HS-5 (cell line): ENCODE measurements at places on chromosomes 6 and 20.
A peak's percentile ranks its signal among the peaks of the same experiment; 100 is the strongest.

DNA sequence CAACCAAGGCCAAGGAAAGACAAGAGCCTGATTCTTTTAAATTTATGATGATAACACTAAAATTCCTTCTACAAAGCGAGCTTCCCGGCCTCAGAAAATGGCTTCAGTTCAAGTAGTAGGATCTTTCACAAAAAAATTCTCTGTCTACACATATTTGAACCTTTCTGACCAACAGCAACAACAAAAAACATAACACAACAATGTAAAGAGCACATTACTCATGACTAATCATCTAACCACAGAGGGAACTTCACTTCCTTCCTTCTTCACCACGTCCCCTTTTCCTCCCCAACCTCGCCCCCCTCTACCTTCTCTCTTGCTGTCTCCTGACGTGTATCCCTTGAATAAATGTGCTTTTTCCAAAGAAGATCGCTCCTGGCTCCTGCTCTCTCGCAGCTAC lies 228.2 kb downstream of the MYLK4 start:
- peak; percentile 24 for DNase-seq

GRCh38 chr20:35523298-35523888 lies 6.1 kb downstream of the C20orf173 start:
- DNase-seq = no peak

GRCh38 chr6:45301348-45302142 lies 26.6 kb upstream of the RUNX2 start:
- DNase-seq = no peak

GRCh38 chr6:16883414-16883813 lies 122.2 kb upstream of the ATXN1 start:
- no peak for DNase-seq

DNA sequence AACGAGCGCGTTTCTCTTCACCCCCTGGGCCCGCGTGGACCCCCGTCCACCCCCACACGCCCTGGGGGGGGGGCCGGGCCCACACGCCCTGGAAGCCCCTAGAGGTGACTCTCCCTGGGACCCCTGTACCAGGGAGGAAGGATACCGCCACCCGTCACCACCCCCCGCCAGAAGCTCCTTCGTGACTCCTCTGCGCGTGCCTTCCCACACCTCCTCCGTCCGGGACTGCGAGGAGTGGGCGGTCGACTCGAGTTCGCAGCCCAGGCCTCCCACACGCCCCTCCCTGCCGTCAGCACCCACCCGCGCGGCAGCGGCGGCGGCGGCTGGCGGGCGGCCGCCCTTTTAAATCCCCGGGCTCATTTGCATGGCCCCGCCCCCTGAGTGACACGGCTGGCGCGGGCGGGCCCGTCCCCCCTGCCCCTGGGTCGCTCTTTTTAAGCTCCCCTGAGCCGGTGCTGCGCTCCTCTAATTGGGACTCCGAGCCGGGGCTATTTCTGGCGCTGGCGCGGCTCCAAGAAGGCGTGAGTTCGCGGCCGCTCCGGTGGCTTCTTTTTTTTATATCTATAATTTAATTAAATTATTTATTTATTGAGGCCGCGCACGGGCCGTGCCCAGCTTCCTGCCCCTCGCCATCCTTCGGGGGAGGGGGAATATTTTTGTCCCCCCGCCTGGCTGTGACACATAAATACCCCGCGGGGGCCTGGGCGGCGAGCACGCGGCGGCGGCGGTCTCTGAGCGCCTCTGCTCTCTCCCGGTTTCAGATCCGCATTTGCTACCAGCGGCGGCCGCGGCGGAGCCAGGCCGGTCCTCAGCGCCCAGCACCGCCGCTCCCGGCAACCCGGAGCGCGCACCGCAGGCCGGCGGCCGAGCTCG lies at the start of gene HMGA1:
TSS of gene HMGA1 (plus strand) at position 431 of the 873 bp plus-strand sequence. CDS start 3,908 bp downstream, outside the sequence.
- no peak for DNase-seq
